ENCODE measurements at places on chromosomes 4 and X.

GRCh38 chr4:129350834-129351721 lies 255.1 kb downstream of the C4orf33 start:
- no peak for DNase-seq

GRCh38 chr4:14111730-14112181 lies 484.2 kb upstream of the BOD1L1 start:
- DNase-seq: no peak

- DNase-seq: no peak
Measured at GRCh38 chr4:127888559-127888958, 7.9 kb downstream of the PLK4 start.

DNA sequence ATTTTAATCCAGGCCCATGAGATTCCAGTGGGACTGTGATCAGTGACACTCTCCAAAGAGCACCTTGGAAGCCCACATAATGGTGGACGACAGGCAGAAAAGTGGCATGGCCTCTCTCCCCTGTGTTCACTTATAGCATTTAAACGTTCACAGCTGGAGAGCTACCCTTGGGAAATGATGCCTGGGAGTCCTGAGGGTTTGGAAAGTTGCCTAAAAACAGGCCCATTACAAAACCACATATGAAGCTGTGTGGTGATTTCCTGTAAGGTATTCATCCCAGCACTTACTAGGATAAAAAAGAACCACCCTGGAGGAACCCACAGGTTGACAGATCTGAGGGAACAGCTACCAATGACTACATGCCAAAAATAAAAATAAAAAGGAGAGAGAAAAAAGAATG lies 193.2 kb downstream of the RASL11B start:
- DNase-seq: no peak

DNA sequence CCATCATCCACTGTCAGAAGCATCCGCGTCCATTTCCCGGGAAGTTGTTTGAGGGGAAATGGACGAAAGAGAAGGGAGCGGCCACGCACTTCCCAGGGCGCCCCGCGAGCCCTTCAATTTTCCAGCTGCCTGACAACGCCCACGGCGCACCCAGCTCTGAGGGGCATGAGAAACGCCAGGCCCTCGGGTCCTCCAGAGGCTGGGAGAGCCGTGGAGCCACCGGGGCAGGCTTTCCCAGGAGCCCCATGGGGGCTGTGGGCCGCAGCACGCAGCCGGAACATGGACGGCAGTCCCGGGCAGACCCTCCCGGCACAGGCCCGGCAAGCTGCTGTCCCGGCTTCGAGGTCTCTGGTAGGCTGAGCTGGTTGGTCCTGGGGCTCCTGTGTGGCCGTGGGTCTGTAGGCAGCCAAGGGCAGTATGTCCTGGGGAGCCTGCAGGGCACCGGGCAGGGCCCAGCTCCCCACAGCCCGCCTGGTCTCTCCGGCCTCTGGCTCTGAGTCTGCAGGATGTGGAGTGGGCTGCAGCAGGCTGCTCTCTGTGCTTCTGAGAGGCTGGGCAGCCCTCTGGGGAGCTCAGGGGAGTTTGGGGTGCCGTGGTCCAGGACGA lies 115.2 kb downstream of the FAM53A start:
- no peak for DNase-seq

GRCh38 chrX:119190831-119191230 lies 45.3 kb upstream of the PGRMC1 start:
- no peak for DNase-seq

DNA sequence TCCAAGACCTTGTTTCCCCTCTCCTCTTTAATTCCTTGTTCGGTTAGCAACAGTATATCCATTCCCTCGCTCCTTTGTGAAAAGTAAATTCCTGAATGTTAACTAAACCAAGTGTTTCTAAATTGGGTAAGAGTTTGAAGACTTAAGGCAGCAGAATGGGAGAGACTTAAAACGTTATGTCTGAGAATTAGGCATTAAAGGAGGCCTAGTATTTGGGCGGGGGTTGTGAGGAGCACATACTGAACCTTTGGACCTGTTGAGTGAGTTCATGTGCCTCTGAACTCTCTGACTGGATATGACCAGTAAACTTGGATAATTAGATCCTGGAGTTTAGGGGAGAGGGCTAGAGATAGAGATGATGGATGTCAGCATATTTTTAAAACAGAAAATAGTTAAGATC lies 1.2 kb downstream of the MSMO1 start:
- DNase-seq: no peak

DNA sequence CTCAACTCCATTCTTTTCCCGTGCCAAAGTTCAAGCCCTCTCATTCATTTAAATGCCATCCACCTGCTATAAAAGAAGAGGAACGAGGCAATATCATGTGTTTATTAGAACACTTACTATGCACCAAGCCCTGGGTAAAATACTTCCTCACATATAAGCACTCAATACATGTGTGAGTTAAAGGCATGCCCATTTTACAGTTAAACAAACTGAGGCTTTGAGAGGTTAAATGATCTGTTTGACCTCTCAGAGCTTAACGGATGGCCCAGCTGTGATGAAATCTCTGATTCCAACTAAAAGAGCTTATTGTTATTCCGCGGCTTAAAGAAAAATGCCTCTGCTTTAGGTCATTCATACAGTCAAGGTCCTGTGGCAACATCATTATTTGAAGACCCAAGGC lies 124.3 kb downstream of the HS6ST2 start:
- DNase-seq: no peak
